M059J (cell line): ENCODE measurements at places on chromosomes 13 and 19. TPM values are rescaled to one million over a fixed set of nuclear protein-coding genes. Genes with fewer than 3 reads are reported as not detected.

- no peak for DNase-seq
Measured at GRCh38 chr19:3816566-3817218, 30.5 kb upstream of the MATK start.

DNA sequence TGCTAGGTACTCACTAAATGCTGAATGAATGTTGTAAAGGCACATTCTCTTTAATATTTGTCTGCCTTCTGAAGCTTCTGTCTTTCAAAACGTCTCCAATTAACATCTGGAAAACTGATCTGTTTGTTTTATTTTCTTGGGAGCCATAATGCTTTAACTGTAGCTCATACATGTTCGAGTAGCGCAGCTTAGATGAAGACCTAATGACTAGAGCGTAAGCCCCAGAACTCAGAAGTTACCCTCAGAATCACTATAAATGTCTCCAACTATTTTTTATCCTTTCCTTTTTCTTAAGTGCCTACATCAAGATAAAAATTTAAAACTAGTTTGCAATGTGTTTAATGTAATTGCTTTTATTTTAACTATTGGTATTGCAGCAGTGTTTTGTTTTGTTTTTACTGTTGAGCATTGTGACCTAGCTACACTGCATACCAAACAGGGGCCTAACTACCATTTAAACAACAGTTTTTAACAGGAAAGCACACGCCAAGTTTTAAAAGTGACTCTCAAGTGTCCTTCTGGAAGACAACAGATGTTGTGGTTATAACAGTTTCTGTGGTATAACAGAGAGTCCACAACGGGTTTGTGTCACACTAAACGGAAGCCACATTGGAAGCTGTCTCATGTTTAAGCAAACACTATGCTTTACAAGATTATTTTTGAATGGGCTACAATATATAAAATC is 42.0 kb downstream of the MRPL57 start:
- peak; percentile 15 for DNase-seq

DNA sequence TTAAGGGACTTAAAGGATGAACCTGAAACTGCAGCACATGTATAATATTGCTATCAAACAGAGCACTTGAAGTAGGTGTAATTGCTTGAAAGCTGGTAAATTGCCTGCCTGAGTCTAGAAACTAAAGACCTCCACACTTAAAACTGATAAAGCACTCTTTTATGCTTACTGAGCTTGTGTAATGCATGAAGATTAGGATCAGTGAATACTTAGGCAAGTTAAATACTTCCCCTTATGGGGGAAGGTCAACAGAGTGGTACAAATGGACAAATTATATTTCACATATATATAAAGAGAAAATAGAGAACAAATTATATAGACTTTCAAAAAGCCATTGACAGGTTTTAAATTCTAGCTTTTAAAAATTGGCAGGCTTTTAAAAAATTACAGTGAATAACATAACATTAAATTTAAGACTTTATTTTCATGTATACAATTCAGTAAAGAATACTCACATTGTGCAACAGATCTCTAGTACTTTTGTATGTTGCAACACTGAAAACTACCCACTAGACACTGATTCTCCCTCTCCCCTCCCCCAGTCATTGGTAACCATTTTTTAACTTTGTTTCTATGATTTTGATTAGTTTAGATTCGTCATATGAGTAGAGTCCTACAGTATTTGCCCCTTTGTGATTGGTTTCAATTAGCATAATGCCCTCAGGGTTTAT is 23.9 kb downstream of the PIBF1 start:
- DNase-seq, result no peak

- DNase-seq, result no peak
Measured at GRCh38 chr13:73754241-73754640, 380.0 kb downstream of the KLF12 start.

DNA sequence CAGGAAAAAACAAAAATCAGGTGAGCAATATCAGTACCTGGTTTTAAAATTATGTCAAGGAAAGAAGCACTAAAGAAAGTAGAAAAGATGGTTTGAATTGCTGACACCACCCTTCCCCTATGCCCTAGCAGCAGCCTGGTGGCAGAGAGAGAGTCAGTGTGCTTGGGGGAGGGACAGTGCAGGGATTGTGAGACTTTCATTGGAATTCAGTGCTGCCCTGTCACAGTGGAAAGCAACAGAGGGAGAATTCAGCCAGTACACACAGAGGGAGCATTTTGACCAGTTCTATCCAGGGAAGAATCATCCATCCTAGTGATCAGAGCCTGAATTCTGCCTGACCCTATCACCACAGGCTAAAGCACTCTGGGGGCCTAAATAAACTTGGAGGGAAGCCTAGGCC is 222.4 kb upstream of the PCDH17 start:
- DNase-seq, result no peak

- no peak for DNase-seq
Measured at GRCh38 chr19:12984143-12984627, 11.1 kb upstream of the NFIX start.

- peak; percentile 28 for DNase-seq
Measured at GRCh38 chr13:109412283-109412901, 374.0 kb downstream of the IRS2 start.

- DNase-seq, result no peak
Measured at GRCh38 chr13:114114006-114114640, 18.3 kb downstream of the RASA3 start.

DNA sequence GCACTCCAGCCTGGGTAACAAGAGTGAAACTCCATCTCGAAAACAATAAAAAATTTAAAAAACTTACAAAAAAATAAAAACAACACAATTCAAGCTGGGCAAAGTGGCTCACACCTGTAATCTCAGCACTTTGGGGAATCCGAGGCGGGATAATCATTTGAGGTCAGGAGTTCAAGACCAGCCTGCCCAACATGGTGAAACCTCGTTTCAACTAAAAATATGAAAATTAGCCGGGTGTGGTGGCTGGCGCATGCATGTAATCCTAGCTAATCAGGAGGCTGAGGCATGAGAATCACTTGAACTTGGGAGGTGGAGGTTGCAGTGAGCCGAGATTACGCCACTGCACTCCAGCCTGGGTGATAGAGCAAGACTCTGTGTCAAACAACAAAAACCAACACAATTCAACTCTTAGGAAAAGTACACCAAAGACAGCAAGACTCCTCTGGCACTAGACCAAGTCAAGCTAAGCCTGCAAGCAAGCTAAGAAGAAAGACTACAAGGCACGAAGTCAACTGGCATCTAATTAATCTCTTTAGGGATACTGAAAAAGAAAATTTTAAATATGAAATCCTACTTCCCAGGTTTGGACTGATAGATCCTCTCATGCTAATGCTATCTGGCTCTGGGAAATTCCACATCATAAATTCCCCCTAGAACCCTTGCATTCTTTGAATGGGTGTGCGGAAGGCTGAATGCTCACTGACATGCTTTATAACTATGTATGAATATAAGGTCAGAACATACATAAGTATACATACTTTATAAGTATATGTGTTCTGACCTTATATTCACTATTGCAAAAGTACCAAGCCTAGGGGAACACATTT is 7.9 kb downstream of the PBX4 start:
- no peak for DNase-seq

DNA sequence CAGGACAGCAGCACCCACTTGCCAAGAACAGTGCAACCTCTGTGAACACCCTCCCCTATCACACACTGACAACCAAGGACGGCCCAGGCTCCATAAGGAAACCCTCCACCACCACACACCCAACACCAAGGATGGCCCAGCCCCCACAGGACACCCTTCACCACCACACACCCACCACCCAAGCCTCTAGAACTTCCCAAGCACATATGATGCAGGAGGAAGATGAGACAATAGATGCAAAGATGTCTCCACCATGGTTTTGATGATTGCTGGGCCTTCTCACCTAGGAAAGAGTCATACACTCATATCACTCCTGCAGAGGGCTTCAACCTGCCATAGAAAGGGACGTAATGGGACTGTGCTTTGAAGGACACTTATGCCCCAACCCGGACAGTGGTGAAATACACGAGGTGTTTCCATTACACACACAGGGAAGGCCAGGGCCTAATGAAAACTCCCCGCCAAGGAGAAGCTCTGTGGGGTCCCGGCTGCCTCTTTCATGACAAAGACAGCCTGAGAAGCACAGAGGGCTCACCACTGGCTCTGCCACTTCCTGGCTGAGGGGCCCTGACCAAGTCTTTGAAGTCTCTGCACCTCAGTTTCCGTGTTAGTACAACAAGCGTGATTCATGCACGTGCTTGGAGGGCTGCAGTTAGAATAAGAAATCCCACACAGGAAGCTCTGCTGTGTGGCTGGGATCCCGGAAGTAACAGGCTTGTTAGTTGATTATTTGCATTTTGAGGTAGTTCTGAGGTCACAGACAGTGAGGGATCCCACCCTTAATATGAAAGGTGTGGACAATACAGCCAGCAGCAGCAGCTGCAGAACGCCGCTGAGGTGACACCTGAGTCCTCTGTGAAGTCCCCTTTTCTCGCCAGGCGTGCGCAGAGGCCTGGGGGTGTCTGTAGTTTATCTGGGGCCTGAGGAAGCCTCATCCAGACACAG is 61.9 kb upstream of the ATP12A start:
- no peak for DNase-seq

- DNase-seq, result no peak
Measured at GRCh38 chr19:29568036-29569025, 37.8 kb upstream of the POP4 start.

DNA sequence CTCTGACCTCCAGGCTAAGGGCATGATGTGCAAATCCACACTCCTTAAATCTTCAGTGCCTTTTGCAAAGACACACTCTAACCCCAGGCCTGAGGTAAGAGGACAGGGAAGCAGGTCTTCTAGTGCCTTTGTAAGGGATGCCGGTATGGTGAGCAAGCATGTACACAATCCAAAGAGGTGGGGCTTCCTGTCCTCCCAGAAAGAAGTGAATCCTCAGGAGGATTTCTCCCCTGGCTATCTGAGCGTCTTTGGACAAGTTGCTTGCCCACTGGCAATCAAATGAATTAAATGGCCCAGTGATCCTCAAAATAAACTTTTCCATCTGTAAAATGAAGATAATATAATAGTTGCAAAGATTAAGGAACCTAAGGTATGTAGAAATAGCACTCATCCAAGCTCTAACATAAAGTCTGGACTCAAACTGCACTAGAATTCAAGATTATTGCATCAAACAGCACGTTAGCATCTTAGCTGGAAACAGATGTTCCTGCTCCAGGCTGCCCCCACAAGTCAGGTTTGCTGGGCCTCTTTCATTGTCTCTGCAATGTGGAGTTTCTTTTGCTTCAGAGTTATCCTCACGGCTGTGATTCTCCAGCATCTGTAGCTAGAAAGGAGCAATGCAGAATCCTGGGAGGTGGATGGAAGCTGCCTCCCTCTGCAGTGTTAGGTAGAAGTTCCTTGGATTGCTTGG is 249.6 kb downstream of the TSHZ3 start:
- no peak for DNase-seq

DNA sequence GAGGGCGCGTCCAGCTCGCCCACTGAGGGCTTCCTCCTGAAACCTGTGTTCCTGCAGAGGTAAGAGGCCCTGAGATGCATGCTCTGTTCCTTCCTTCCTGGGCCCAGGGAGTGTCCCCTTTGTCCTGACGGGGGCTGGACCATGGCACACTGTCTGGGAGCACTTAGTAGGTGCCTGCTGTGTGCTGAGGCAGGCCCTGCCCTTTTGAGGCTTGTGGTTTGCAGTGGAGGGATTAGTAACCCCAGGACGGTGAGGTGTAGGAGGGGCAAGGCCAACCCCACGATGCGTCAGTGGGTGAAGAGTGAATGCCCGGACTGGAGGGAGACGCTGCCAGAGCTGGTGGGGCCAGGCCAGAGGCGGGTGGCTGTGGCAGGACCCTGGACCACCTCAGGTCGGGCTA is 11.2 kb upstream of the F2RL3 start:
- DNase-seq, result no peak

DNA sequence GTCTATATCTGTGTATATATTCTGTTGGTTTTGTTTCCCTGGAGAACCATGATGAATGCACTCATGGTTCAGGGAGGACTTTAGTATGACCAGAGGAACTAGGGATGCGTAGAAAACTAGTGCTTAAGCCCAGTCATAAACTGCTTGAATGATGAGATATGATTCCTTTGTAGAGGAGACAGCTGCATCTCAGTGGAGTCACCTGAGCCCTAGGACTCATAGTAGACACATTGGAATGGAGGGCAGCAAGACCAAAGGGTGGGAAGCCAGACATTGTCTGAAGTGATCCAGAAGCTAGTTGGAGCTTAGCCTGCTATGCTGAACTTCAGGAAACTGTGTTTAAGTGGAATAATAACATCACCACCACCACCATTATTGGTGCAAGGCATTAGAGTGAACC is 89.5 kb upstream of the SPATA13 start:
- no peak for DNase-seq

- no peak for DNase-seq
Measured at GRCh38 chr19:46484656-46485055, 11.0 kb downstream of the PNMA8B start.

DNA sequence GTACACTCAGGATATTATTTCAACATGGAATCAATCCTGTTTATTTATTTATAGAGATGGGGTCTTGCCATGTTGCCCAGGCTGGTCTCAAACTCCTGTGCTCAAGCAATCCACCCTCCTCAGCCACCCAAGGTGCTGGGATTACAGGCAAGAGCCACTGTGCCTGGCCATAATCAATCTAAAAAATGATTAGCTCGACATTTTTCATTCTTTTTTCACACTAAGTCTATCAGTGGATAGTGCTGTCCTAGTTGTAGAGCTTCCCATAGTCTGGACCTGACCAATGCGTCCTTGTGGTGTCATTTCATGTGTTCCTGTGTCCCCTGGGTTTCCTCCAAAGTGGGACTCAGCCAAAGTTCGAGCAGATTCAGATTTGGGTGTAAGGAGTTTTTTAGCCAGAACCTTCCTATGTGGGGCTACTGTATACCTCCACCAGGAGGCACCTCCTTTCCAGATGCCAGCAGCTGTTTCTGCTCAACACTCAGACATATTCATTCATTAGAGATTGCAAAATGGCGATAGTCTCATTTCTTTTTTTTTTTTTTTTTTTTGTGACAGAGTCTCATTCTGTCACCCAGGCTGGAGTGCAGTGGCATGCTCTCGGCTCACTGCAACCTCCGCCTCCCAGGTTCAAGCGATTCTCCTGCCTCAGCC is 61.1 kb downstream of the MAP4K1 start:
- no peak for DNase-seq

- DNase-seq, result no peak
Measured at GRCh38 chr19:43525836-43526771, 897 bp downstream of the ETHE1 start.

GRCh38 chr13:67369895-67370660 is 139.9 kb upstream of the PCDH9 start:
- DNase-seq, result no peak

Gene KLK4
- total RNA-seq, result not detected in 2 replicates

Gene CCDC122
- 4.0 and 6.6 TPM in 2 replicates for total RNA-seq

Gene FGF9
- total RNA-seq, result not detected in 2 replicates

Gene CLDN10
- 0.25 and 0.39 TPM in 2 replicates for total RNA-seq

Gene DCLK1
- 1.2 and 2.0 TPM in 2 replicates for total RNA-seq

Gene ZNF556
- total RNA-seq, result 0.52 TPM in 1 of 2 replicates, not detected in the other

Gene PINLYP
- 0.91 and 2.5 TPM in 2 replicates for total RNA-seq

Gene ZNF471
- total RNA-seq, result 1.5 and 1.6 TPM in 2 replicates

Gene OR10H1
- total RNA-seq, result not detected in 2 replicates

Gene OR10H5
- not detected in 2 replicates for total RNA-seq

Gene OLFM4
- total RNA-seq, result not detected in 2 replicates

Gene RNF225
- total RNA-seq, result not detected in 2 replicates

Gene EPSTI1
- total RNA-seq, result 45.6 and 73.9 TPM in 2 replicates

Gene JOSD2
- total RNA-seq, result 9.4 and 33.7 TPM in 2 replicates

Gene GSX1
- not detected in 2 replicates for total RNA-seq

Gene KLK2
- total RNA-seq, result not detected in 2 replicates

Gene PDS5B
- total RNA-seq, result 9.1 and 22.7 TPM in 2 replicates

Gene SIGLEC8
- total RNA-seq, result not detected in 2 replicates
